ENCODE measurements at places on chromosomes 5 and 9.

- no peak for DNase-seq
Observed at GRCh38 chr9:38019731-38020130, 49.3 kb downstream of the SHB start.

DNA sequence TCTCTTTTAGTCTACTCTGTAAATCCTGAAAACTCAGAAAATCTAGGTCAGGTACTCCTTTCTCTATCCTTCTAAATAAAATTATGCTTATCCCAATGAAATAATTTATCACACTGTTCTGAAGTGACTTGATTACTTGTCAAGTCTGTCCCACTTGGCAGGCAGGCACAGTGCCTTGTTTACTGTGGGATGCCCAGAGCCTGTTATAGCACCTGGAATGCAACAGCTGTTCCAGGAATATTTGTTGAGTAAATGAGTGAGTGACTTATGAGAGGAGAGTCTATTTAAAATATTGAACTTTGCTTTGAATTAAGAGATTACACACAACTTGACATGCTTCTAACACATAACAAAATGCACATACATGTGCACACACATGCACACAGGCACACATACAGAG lies 130.0 kb downstream of the MPDZ start:
- DNase-seq = no peak

GRCh38 chr5:145221416-145221815 lies 613.7 kb downstream of the PRELID2 start:
- no peak for DNase-seq

- DNase-seq = no peak
Observed at GRCh38 chr9:84493284-84493947, 152.9 kb upstream of the SLC28A3 start.

DNA sequence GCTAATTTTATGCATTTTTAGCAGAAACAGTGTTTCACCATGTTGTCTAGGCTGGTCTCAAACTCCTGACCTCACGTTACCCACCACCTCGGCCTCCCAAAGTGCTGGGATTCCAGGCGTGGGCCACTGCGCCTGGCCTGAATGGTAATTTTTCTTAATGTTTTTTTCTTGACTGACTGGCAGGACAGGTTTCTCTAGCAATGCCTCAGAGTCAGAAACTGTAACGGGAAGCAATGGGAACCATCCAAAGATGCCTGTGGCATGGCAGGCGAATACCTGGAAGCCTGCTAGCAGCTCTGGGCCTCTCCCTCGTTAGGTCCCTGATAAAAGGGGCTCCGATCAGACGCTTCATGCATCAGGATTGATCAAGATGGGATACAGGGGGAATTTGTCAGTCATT lies 639.2 kb downstream of the NR2F1-AS1 start:
- DNase-seq = no peak

DNA sequence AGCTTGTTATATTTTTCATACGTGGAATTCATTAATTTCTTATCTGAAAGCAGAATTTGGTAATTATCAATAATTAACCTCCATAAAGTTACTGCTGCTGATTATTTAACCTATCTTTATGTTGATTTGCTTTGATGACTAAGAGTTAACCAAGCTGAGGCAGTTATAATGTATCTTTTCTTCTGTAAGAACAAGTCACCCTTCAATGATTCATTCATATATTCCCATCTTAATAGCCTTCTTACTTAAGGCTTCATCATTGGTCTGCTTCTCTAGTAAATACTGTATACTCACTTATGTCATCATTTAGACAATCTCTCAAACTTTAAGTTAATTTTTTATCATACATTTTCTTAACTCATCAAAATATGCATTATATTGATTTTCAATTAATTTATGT lies 592.2 kb downstream of the ANXA1 start:
- DNase-seq = no peak

DNA sequence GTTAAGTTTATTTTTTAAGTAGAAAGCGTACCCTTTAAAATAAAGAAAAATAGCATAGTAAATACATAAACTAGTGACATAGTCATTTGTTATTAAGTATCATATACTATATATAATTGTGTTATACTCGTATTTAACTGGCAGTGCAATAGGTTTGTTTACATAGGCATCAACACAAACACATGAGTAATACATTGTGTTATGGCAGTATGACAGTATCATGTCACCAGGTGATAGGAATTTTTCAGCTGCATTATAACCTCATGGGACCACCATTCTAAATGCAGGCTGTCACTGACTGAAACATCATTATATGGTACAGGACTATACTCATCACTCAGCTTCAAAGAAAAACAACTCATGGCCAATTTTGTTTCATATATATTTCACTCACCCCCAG lies 8.4 kb upstream of the RIC1 start:
- DNase-seq = no peak

DNA sequence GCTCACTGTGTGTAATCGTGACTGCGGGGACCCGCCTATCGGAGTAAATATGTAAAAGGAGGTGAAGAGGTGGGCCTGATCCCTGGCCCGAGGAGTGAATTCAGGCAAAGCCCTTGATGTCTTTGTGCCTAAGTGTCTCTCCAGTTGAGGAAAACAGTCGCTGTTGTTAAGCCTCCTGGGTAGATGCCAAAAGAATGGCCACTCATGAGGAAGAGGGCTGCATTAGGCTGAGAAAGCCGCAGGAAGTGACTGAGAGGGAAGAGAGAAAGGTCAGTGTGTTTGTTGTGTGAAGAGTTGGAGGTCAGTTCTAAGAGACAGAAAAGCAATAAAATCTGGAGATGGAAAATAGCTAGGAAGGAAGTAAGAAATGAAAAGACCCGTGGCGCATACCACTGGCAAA lies 35.8 kb upstream of the PIP5K1B start:
- no peak for DNase-seq

DNA sequence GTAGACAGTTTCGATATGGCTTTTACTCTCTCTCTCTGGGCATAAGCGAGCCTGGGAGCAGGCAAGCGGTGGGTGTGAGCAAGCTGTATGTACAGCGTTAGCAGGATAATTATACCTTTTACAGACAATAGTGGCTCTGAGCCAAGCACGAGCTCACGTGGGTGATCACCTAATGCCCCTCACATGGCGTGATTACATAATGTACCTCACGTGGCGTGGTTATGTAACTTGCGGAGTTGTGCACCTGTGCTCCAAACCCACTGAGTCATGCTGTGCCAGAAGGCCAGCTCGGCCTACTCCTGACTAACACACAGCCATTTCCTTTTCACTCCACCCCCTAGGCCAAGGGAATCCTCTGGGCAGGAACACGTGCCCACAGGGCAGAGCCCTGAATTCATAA lies 797.2 kb downstream of the EFNA5 start:
- DNase-seq = peak; percentile 95

DNA sequence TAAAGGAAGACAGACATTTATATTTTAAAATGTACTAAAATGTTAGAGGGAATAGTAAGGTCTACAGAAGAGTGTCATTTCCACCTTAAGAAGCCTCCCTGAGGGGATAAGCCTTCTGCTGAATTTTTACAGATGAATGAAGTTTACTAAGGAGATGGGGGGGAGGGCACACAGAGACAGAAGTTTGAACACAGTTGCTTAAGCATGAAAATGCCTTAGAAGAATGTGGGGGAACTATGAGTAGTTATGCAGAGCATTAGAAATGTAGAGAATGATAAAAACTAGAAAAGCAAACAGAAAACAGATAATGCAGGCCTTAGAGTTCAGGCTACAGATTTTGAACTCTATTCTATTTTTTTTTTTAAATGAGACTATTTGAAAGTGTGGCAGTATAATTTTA lies 232.2 kb upstream of the VLDLR start:
- DNase-seq = no peak

- no peak for DNase-seq
Observed at GRCh38 chr5:19855031-19855430, 133.0 kb downstream of the CDH18 start.

DNA sequence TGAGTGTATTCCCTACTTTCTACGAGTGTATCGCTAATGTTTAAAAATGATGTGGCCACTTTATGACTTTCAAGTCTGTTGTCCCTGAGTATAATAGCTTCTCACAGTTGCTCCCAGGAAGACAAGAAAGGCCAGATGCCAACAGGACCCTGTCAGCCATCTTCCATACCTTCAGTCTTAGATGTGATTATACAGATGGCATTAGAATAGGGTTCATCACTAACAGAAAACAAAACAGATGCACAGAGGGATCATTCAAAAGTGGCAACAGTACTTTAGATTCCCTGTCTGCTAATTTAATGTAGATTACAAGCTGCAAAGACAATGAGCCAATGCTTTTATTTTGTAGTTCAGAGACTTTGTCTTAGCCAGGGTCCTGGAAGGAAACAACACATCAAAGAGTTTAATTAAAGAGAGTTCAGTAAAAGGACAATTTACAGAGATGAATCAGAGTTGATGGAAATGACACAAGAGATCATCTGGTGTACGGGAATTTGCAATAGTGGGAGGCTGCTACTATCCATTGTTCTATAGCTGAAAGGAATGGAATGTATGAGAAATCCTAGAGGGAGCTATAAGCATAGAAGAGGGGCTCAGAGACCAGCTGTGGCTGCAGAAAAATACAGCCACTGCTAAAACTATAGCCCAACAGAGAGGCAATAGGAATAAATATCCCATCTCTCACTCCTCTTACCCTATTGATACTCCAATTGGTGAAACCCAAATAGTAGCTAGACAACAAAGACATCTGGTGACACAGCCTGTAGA lies 393.7 kb upstream of the SMC2 start:
- no peak for DNase-seq
